SK-N-SH (cell line): ENCODE measurements at places on chromosomes 1 and 21. TPM values are rescaled to one million over a fixed set of nuclear protein-coding genes. Genes with fewer than 3 reads are reported as not detected.
A peak's percentile ranks its signal among the peaks of the same experiment; 100 is the strongest.

- no peak for DNase-seq
These were observed 1030.1 kb downstream of the ADGRL2 start for GRCh38 chr1:82830690-82831380.

DNA sequence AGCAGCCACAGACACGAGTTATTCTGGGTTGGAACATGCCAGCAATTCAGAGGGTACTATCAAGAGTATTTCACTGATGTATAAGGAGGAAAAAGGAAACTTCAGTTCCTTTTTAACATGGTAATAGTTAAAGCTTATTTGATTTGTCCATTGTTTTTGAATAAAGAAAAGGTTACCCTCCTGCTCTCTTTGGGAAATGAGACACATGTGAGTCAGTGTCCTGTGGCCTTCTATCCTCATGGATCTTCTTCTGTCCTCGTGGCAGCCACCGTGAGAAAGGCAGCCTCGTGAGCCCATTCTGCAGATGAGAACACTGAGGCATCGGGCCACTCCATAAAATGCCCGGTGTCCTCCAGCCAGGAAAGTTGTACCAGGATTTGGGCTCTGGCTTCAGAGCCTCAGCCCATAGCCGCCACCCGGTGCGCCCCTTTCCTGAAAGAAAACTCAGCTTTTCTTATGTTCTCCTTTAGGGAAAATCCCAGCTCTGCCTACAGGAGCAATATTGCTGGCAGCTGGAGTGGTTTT lies 24.8 kb downstream of the KCNAB2 start:
- no peak for DNase-seq

DNA sequence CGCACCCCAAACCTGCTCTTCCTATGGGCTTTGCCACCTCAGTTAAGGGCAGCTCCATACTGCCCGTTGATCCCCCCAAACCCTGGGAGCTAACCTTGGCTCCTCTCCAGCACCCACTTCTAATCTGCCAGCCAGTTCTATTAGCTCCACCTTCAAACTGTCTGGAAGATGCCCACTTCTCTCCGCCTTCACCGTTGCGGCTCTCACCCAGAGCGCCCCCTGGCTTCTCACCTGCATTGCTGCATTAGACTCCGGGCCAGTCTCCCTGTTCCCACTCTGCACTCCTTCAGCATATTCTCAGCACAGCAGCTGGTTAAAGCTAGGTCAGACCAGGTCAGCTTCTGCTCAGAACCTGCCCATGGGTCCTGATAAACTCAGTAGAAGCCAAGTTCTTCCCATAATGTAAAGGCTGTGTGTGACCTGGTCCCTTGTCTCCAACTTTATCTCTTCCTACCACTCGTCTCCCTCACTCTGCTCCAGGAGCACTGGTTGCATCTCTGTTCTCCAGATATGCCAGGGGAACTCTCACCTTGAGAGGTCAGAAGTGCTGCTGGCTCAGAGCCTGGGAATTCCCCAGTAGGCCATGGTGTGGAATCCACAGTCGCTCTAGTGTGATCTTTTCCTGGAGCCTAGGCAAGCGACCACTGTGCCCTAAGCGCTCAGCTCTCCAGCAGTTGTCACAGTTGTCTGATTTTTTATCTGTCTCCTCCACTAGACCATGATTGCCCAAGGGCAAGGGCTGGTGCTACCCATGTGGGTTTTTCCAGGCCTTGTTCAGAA lies 150.3 kb downstream of the HMGB4 start:
- DNase-seq: peak; percentile 22

DNA sequence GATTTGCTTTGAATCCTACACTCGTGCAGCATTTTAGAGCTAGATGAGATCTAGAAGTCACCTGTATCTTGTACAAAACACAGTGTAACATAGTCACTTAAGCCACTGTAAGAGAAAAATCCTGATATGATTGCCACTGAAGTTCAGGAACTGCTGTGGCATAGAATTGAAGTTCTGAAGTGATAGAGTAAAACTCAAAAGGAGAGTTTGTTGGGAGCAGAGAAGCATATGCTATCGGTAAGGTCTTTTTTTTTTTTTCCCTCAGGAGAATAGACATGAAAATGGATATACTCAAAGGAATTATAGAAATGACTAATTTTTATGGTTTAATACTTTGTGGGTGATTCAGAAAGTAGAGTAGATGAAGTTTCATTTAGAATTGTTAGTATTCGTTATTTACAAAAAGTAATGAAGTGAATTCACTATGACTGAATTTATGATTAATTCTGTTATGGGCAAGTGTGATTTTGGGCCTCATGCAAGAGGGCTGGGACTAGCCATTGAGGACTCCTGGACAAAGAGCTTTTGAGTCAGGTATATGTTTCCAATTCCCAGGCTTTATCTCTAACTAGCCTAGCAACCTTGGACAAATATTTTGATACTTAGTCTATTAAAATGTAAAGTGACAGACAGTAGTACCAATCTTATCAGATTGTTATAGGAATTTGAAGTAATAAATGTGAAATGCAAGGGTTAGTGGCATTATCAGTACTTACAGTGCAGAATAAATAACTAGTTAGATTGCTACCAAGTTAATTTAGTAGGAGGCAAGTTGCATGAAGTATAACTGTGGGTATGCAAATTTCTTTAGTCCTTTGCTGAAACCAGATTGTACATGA lies 3.1 kb downstream of the KCTD3 start:
- peak; percentile 25 for DNase-seq

GRCh38 chr1:178954937-178955336 lies 70.8 kb upstream of the FAM20B start:
- no peak for DNase-seq

DNA sequence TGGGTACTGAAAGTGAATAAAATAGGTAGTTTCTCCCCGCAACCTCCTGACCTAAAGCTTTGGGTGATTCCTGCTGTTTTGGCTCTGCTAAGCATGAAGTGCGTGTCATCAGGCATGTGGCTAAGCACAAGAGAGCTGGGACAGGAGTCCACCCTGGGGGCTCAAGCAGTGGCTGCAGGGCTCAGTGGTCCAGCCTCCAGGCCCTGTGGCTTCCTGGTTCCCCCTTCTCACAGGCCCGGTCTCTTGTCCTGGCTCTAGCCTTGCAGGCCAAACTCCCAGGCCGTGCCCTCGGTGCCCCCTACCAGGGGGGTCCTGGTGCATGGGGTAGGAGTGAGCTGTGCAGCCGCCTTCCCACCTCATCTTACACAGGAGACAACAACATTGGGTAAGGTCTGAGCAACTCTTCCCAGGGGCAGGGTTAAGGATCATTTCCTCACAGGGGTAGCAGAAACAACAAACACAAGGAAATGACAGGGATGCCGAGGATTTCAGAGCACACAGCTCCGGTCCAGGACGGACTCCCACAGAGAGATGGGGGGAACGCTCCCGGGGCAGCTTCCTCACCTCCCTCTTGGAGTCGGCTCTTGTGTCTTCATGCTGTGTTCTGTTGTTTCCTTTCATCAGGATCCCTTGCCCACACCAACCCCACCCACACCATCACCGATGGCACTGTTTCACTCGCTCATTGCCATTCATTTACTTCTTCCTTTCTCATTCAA lies 19.8 kb upstream of the SLC2A1 start:
- DNase-seq: no peak

DNA sequence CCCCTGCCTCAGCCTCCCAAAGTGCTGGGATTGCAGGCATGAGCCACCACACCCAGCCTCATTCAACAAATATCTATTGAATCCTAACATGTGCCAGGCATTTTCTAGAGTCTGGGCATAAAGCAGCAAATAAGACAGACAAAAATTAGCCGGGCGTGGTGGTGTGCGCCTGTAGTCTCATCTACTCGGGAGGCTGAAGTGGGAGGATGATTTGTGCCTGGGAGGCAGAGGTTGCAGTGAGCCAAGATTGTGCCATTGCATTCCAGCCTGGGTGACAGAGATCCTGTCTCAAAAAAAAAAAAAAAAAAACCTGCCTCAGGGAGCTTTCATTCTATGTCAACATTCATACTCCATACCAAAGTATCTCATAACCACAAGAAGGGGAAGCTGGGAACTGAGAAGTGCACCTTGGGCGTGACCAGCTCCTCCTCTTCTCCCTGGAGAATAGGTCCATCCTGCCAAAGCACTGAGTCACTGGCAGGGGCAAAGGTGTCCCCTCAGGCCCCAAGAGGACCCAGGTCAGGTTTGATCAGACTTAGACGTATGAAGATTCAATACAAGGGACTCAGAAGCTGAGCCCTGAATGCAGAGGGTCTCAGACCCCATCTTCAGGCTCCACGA lies 36.8 kb upstream of the PPP1R15B start:
- DNase-seq: no peak

GRCh38 chr1:226593541-226593940 lies 45.0 kb downstream of the STUM start:
- no peak for DNase-seq

DNA sequence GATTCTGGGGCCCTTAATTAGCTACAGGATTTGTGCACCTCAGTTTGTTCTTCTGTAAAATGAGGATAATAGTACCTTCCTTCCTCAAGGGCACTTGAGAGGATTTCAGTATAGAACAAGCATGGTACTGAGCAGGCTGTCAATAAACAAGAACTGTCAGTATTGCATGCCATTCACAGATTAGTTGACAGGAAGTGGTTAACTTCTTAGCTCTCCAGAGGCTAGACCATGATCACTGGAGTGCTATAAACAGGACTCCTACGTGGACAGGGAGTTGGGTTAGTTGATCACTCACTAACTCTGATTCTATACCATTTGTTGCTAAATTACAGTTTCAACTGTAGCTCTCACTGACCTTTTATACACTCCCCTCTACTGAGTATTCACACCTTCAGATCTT lies 126.2 kb upstream of the DAB1 start:
- no peak for DNase-seq

DNA sequence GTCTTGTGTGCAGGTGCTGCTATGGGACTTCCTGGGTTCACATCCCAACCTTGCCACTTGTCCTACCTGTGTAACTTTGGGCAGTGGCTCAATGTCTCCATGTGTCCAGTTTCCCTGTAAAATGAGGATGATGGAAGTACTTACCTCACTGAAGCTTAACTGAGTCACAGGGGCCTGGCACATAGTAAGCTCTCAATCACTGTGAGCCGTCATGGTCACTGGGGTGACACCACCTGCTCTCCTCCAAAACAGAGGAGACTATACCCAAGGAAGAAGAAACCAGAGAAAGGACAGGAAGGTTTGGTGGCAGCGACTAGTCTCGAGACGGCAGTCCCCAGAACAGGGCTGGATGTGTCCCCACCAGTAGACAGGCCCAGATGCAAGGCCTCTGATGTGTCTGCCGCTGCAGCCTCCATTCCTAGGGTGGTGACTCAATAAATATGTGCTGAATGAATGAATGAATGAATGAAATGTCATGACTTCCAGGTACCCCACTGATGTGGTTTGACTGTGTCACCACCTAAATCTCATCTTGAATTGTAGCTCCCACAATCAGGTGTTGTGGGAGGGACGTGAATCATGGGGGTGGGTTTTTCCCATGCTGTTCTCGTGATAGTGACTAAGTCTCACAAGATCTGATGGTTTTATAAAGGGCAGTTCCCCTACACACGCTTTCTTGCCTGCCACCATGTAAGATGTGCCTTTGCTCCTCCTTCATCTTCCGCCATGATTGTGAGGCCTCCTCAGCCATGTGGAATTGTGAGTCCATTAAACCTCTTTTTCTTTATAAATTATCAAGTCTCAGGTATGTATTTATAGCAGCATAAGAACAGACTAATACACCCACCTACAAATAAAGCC lies 13.0 kb upstream of the LRP8 start:
- no peak for DNase-seq

DNA sequence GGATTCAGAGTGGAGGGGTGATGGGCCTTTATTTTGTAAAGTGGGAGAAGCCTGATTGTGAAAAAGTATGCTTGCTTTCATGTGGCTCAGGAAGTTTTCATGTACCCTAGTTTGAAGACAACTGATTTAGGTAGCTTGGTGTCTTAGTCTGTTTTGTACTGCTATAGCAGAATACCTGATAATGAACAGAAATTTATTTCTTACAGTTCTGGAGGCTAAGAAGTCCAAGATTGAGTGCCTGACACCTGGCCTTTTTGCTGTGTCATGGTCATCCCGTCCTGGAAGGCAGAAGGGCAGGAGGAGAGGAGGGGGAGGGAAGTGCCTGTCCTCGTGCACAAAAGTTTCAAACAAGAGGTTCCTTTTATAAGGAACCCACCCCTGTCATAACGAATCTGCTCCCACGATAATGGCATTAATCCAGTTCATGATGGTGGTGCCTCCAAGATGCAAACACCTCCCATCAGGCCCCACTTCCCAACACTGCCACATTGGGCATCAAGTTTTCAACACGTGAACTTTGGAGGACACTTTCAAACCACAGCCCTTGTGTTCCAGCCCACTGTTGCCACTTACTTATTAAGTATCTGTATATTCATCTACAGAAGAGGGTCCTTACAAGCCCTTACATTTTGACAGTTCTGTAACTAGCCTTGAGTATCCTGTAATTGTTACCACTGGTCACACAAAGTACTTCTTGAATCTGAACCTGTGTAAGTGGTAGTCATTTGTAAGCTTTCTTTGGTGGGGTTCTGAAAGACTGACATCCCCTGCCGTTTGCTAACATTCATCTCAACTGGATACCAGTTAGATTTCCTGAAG lies 9.5 kb downstream of the UCK2 start:
- no peak for DNase-seq

DNA sequence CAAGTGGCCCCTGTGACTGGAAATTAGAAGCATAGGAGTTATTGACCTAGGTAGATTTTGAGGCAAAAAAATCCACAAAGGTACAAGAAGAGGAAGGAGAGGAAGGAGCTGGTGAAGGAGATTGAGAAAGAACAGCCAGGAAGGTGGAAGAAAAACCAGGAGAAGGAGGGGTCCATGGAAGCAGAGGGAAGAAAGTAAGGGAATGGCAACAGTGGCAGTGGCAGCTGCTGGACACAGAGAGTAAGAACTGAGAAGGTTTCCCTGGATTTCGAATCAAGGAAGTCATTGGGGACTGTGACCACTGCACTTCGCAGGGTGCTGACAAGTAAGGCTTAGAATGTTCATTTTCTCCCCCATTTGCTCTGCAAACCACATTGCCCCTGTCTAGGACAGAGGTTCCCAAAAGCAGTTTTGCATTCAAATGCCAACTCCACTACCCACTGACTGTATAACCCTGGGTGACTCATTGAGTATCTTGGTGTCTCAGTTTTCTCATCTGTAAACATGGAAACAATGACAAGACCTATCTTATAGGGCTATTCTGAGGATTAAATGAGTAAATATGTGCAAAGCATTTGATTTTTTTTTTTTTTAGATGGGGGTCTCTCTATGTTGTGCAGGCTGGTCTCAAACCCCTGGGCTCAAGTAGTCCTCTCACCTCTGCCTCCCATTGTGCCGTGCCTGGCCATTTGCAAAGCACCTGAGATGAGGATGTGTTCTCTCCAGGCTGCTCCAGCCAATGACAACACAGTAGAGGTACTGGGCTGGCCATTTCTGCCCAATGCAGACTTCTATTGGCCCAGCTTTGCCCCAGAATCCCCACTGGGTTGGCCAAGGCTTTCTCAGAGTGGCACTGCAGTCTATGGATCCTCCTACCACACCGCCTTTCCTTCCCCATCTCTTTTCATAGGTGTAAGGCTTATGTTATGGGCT lies 9.3 kb upstream of the CAPN2 start:
- no peak for DNase-seq

GRCh38 chr1:206969090-206969489 lies 1.2 kb downstream of the FCAMR start:
- no peak for DNase-seq

The GCSAML gene
- polyA plus RNA-seq: not detected in 2 replicates

The LRRC71 gene
- 0.03 TPM in 1 of 2 replicates, not detected in the other for polyA plus RNA-seq

The LCE6A gene
- polyA plus RNA-seq: not detected in 2 replicates

The DCST1 gene
- polyA plus RNA-seq: not detected in 2 replicates

The MEGF6 gene
- 5.8 and 7.6 TPM in 2 replicates for polyA plus RNA-seq

The CCDC27 gene
- not detected in 2 replicates for polyA plus RNA-seq

The PDZK1 gene
- 0.16 and 0.24 TPM in 2 replicates for polyA plus RNA-seq
